ENCODE measurements at places on chromosomes 1 and 21.

DNA sequence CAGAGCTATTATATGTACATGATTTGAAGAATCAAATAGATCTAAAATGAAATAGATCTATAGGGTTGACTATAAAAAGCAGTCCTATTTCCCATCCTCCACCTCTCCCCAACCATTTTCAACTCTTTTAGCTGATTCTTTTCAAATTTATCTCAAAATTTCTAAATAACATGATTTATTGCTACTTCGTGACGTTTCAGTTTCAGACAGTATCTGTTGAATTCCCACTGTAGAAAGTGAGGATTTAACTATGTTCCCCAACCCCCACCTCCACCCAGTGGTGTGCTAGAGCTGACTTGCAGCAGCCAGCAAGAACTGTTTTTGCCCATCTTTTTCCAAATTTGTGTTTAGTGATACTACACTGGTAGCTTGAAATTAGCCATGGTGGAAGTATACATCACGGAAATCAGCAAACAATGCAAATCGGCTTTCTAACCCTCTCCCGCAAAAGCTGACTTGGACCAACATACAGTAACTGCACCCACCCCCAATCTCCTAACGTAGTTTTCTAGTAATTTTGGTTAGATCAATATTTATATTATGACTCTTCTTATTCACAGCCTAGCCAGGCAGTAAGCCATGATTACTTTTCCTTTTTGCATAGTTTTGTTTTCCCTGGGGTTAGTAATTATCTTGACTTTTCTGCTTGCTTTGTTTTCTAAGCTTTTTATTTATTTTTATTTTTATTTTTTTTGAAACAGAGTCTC lies 10.9 kb downstream of the SEMA4A start:
- DNase-seq = no peak

- DNase-seq = no peak
Observed at GRCh38 chr1:226394462-226394861, 13.4 kb downstream of the PARP1 start.

DNA sequence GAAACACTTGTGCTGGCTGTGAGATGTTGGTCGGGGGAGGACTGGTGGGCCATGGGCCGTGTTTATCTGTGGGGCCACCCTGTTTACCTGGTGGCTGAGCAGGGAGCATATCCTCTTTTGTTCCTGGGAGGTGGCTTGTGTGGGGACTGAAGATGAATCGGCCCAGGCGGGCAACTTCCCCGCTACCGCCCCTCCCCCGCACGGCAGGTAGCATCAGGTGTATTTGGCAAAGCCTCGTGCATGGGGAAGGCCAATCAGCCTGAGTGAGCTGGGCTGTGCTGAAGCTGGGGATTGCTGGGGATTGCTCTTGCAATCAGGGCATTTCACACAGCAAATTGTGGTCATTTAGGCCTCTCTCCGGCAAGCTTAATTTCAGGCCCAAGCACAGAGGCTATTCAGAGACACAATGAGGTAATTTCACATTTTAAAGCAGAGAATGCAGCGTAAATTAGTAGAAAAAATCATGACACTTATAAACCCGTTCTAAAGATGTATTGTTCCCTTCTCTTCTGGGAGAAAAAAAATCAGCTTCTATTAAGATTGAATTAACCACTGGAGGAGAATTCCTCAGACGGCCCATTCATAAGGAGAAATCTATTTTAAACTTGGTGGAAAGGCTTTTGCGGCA lies 197.7 kb upstream of the POU3F1 start:
- no peak for DNase-seq

DNA sequence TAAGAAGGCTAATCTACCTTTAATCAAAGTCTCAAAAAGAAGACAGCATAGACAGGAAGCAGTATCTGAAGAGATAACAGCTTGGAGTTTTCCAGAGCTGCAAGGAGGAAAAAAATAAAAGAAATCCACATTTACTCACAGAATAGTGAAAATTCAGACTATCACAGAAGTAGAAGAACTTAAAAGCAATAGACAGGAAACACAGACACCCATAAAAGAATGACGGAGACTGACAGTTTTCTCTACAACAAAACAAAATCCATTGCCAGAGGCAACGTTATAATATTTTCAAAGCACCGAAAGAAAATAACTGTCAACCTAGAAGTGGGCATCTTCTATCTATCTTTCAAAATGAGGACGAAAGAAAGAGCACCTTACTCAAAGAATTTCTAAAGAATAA lies 104.4 kb downstream of the DMRTB1 start:
- DNase-seq = no peak

GRCh38 chr1:16173447-16174260 lies 17.8 kb upstream of the EPHA2 start:
- no peak for DNase-seq

- DNase-seq = no peak
Observed at GRCh38 chr1:80250573-80251168, 1244.1 kb upstream of the ADGRL4 start.

DNA sequence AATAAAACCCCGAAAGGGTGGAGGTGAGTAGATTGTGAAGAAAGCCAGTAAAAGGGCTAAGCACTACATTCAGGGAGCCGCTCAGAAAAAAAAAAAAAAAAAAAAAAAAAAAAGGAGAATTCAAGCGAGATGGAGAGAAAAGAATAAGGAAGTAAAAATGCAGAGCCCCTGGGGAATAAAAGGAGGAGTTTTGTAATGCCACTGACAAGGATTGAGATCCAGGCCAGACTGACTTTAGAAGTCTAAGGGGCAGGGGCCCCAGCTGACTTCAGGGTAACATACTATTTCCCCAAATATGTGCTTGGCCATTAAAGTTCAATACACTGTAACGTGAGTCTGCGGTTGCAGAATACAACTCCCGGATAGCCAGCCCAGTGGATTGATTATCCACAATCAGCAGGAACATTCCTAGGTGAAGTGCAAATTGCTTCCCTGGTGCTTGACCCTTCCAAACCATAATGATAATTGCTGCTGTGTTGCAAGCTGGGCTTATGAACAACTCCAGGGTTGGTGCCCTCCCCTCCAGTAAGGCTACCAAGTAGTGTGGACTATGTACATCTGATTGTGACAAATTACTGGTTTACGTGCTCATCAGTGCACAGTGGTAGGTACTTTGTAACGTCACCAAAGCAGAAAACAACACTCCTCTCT lies 30.7 kb upstream of the RRP15 start:
- DNase-seq = no peak
